ENCODE measurements at places on chromosomes 2 and 18.

DNA sequence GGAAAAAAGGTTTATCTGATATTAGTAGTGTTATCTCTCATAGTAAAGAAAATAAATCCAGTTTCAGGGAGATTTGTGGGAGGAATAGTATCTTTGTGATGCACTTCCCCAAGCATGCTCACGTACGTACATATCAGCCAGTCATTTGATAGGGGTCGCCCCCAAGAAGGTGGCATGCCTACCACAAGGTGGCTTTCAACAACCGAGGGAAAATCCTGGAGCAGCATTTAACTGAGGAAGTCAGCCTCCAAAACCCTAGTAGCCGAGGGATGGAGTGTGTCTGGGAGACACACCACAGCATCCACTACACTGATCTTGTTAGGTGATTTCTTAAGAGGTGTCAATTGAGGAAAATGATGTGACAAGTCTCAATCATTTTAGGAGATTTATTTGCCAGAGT is 623.9 kb downstream of the NYAP2 start:
- no peak for DNase-seq

DNA sequence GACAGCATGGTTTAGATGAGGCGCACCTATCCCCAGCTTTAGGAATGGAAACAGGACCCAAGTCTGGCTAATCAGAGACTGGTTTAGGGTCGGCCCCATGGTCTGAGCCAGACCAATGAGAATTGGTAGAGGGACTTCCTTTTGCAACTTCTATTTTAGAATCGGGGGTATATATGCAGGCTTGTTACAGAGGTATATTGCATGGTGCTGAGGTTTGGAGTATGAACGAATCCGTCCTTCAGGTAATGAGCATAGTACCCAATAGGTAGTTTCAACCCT is 1.5 kb upstream of the BOLA3 start:
- no peak for DNase-seq

DNA sequence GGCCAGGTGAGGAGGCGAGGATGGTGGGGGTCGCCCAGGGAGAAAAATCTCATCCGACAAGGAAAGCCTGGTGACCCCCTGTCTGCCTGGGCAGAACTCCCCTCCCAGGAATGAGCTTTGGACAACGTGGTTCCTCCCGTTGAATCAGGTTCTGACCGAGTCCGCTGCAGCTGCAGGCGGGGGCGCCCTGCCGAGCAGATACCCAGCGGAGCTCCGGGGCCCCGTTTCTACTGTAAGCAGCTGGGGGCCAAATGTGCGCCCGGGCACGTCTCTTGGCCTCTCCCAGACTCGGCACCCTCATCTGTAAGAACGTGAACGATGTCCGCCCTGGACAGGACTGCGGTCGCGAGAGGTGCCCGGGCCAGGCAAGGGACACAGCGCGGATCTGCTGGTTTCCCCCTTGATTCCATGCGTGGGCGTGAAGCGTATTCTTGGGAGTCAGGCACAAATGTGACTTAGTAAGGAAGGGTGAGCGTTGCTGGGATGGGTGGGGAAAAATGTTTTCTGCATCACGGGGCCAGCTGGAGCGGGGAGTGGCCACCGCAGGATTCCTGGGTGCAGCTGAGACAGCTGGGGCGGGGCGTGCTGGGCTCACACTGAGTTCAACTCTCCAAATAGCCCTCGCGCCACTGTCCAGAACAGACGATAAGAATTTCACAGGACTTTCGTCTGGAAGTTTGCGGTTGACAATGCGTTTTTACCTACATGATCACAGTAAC is 20.2 kb upstream of the TUBB6 start:
- DNase-seq = no peak

- no peak for DNase-seq
Measured at GRCh38 chr18:8443505-8443904, 165.7 kb upstream of the RAB12 start.

DNA sequence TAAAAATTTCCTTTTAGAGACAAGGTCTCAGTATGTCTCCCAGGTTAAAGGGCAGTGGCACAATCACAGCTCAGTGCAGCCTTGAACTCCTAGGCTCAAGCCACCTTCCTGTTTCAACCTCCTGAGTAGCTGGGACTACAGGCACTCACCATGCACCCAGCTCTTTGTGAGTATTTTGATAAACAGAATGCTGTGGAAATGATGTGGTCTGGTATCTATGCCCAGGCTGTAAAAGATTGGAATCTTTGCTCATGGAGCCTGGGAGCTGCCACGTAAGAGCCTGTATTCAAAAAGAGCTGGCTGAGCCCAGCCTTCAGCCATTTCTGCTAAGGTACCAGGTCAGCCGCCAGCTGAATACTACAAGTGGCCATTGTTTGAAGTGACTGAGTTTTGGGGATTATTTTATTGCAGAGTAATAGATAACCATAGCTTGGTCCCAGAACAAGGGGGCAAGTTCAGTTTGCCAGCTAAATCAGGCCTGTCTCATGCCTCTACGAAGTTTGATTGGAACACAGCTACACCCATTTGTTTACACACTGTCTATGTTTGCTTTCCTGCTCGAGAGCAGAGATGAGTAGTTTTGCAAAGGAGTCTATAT is 21.3 kb upstream of the ARL5A start:
- no peak for DNase-seq

DNA sequence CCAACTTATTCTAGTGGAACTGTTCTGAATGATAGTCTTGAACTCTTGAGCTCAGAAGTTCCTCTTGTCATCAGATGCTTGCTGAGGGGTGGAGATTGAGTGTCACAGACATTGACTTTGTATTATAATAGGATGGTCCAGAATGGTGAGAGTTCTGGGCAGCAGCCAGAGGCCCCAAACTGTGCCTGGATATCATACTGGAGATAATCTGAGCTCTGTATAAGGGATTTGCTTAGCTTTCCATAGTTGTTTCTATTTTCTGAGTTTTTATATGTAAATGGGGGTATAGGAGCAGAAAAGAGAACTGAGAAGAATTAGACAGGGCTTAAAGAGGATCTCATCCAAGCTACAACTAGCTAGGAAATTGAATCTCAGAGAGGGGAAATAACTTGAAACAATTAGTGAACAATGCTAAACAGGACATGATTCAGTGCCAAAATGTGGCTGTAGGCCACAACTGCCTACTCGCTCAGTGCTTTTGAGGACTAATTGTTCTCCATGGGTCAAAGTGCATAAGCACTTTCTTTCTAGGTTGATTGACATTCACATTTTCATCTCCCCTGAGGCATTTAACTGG is 10.1 kb upstream of the LCLAT1 start:
- DNase-seq = no peak

GRCh38 chr2:46704041-46704440 is 211.6 kb downstream of the MCFD2 start:
- DNase-seq = no peak

- no peak for DNase-seq
Measured at GRCh38 chr2:26526589-26526988, 48.7 kb upstream of the OTOF start.

- no peak for DNase-seq
Measured at GRCh38 chr2:104444889-104445288, 409.0 kb upstream of the POU3F3 start.

DNA sequence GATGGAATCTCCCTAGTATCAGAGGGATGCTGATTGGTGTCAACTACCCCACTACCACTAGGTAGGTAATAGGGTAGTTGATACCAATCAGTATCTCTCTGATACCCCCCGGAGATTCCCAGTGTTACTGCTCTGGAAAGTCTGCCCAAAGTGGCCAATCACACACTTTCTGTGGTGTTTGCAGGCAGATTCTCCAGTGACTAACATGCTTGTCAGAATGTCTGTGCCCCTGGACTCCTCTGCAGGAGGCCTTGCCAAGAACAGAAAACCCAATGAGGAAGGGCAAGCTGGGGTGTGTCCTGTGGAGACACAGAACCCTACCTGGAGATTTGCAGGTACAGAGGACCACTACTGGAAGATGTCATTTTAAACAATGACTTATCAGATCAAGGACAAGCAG is 135.1 kb downstream of the RIT2 start:
- DNase-seq = no peak

- no peak for DNase-seq
Measured at GRCh38 chr2:234674781-234675201, 177.9 kb upstream of the ARL4C start.

DNA sequence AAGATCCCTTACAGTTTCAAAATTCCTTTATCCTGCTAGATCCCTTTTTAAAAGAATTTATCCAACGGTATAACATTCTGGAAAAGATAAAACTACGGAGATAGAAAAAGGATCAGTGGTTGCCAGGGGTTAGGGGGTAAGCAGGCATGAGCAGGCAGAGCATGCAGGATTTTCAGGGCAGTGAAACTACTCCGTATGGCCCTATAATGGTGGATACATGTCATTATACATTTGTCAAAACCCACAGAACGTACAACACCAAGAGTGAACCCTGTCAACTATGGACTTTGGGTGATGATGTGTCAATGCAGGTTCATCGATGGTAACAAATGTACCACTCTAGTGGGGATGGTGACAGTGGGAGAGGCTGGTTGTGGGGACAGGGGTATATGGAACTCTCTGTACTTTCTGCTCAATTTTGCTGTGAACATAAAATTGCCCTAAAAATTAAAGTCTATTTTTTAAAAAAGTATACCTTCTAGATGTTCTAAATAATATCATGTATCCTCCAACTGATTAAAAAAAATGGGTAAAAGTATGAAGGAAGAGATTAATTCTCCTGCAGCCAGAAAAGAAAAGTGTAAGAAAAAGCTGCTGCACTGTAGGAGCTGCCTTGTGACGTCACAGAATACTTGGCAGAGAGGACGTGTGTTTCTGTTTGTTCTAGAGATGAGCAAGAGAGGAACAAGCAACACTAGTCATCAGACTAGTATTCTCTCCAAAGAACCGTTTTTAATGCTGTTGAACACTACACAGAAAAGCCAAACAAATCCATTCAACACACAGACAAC is 23.6 kb downstream of the ANKRD44 start:
- no peak for DNase-seq

- DNase-seq = no peak
Measured at GRCh38 chr2:177397481-177398289, 5.1 kb downstream of the AGPS start.
